ENCODE measurements at places on chromosomes 4 and X. TPM values are rescaled to one million over a fixed set of nuclear protein-coding genes. Genes with fewer than 3 reads are reported as not detected.

DNA sequence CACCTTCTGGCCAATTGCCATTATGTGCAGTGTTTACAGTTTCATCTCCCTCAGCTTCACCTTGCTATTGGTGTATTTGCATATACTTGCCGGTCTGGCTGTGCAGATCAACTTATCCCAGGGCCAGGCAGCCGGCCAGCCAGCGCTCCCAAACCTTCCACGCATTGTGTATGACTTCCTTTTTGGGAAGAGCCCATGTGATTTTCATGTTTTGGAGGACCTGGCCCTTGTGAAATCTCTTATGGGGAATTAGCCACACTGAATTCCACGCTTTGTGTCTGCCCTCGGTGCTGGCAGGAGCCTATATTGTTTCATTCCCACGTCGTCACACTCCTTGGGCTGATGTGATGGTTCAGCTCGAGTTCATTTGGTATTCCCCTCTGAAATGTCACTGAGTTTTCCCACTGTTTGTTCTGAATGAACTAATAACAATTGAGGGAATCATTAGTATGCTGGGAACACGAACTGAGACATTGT, 6.0 kb upstream of the PDLIM3 start:
- DNase-seq, result no peak

STS gene
- 7.2 TPM for total RNA-seq

DNA sequence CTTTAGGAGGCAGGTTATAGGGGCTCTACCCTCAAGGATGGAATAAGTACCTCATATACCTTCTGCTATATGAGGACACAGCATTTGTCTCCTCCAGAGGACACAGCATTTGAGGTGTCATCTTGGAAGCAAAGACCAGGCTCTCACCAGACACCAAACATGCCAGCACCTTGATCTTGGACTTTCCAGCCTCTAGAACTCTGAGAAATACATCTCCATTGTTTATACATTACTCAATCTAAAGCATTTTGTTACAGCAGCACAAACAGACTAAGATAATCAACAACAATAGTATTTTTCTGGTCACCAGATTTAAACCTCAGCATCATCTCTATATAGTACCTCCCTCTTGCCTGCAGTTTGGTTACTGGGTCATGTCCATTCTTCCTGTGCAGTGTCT, 237.5 kb upstream of the KLF3 start:
- no peak for DNase-seq

GRCh38 chr4:123409334-123409733, 12.7 kb downstream of the SPRY1 start:
- no peak for DNase-seq

ANXA3 gene
- not detected for total RNA-seq

SLC10A4 gene
- total RNA-seq, result 7.1 TPM

KCNE5 gene
- 1.6 TPM for total RNA-seq

- no peak for DNase-seq
Observed at GRCh38 chrX:131942034-131942433, 81.1 kb upstream of the STK26 start.

SMIM31 gene
- total RNA-seq, result not detected

- no peak for DNase-seq
Observed at GRCh38 chr4:119034276-119035008, 101.2 kb upstream of the MYOZ2 start.

DNA sequence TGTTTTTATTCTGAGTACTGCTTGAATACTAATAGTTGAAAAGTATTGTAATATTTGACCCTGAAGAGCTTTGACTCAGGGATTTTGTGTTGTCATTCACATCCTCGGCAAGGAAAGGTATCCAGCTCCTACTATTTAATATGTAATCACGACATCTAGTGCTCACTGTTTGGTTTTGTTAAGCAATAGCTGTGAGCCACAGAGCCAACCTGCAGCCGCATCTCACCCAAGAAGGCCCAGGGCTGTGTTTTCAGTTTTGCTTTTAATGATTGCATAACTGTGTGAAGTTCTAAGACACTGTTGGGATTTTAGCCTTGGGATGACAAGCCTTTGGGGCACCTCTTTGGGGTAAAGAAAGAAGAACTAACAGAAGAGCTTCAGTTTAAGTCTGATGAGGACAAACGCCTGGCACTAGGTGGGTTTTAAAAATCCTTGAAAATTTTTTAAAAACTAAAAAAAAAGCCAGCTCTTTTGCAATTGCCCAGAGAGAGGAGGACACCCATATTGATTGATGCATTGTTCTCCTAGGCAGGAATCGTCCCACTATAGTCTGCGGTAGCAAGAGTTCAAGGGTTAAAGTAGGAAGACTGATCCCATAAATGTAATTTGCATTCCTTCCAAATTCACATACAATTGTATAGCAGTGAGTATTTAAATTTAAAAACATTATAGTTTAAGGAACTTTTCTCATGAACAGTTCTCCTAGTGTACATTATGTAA, 157.8 kb downstream of the RELL1 start:
- no peak for DNase-seq

HERC3 gene
- 14.0 TPM for total RNA-seq

FATE1 gene
- not detected for total RNA-seq

GRCh38 chr4:102642631-102643298, 118.0 kb downstream of the MANBA start:
- DNase-seq, result no peak

- no peak for DNase-seq
Observed at GRCh38 chr4:160136021-160136420, 1033.1 kb downstream of the RAPGEF2 start.
